ENCODE measurements at places on chromosomes 11 and 22.

GRCh38 chr11:44174842-44175241 lies 79.4 kb downstream of the EXT2 start:
- no peak for DNase-seq

GRCh38 chr22:49284056-49284784 lies 543.5 kb downstream of the BRD1 start:
- DNase-seq = no peak

DNA sequence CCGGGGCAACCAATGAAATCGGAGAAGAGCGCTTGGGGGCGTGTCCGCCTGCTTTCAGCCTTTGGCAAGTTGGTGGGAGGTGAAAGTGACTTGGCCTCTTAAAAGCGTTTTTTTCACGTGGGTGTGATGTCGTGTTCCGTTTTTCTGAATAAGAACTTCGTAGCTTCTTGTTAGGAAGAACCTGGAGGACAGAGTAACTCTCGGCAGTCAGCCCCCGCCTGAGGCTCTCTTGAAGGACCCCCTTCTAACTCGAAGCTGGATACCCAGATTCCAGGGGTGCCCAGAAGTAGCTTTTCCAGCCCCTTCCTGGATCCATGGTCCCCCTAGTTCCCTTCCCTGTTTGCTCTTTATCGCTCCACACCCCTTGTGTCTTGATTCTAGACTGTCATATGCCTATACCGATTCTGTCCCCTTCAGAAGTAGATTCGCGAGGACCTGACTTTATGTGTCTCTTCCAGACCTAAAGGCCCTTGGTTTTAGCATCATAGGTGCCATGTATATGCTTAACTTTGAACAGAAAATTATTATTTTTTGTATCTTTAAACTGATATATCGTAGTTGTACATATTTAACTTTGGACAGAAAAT lies 915 bp upstream of the OSBP start:
- DNase-seq = no peak

DNA sequence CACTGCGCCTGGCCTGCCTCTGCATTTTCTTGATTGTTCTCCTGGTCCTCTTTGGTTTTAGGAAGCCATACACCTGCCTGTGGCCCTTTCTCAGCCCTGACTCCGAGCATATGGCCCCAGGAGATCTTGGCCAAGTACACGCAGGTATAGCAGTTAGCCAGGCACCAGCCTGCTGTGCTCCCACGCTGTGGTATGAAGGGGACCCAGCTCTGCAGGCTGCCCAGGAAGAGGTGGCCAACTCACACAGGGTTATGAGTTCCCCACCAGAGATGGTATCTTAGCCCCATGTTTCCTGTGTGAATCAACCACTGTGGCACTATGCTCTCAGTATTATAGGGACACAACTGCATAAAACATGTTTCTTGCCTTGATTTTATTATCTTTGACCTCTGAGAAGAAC lies 31.1 kb downstream of the SGSM3 start:
- no peak for DNase-seq

- DNase-seq = no peak
These were observed 166.7 kb upstream of the GUCY1A2 start for GRCh38 chr11:107184986-107185385.

DNA sequence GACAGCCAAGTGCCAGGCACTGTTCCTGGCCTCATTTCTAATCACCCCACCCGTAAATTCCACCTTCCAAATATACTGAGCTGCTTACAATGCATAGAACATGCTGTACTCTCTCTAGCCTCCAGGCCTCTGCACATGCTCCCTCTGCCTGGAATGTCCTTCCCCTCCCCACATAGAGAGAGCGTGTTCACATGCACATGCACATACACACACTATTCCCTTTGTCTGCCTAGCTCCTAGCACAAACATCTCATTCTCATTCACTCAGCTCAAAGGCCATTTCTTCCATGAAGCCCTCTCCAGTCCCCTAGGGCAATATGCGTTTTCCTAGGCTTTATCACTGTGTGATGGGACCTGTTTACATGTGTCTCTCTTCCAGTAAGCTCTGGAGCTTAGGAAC lies 144.6 kb downstream of the WT1 start:
- DNase-seq = no peak

DNA sequence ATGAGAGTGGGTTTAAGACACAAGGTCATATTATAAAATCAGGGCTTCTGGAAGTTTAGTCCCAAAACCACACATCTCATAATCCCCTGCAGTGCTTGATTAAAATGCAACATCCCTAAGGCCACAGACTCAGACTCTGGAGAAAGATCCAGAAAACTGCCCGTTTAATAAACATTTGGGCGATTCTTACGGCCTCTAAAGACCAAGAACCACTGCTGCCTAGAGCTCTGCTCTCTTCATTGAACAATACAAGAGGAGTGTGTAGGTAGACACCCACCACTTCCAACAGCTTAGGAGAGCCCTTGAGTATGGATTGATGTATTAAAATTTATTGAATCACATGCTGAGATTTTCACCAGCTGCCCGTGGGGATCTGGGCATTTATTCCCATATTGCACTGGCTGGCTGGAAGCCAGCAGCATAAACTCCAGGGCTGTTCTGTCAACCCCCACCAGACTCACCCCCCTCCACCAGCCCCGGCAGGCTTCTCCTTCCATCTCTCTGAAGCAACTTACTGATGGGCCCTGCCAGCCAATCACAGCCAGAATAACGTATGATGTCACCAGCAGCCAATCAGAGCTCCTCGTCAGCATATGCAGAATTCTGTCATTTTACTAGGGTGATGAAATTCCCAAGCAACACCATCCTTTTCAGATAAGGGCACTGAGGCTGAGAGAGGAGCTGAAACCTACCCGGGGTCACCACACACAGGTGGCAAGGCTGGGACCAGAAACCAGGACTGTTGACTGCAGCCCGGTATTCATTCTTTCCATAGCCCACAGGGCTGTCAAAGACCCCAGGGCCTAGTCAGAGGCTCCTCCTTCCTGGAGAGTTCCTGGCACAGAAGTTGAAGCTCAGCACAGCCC lies 749 bp upstream of the BEST1 start:
- no peak for DNase-seq

DNA sequence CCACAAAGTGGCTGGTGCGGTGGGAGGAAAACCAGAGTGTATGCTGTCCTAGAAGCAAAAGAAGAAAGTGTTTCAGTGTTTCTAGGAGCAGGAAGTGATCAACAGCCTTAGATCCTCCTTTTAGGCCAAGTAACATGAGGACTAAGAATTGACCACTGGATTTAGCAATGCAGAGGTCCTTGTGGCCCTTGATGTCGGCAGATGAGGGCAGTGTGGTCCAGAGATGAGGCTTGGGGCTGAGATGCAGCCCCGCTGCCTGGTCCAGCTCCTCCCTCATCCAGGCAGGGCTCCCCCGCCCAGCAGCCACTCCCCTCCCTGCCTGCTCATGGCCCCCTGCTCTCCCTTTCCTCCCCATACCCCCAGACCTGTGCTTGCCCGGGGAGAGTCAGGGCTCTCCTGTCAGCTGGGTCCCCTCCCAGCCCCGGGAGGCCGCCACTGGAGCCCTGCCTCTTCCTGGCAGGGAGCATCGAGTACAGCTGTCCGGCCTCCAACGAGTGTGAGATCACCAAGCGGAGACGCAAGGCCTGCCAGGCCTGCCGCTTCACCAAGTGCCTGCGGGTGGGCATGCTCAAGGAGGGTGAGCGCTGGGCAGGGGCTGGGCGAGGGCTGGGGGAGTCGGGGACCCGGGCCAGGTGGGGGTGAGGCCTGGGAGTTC lies 3.7 kb downstream of the TRMT112 start:
- DNase-seq = no peak

DNA sequence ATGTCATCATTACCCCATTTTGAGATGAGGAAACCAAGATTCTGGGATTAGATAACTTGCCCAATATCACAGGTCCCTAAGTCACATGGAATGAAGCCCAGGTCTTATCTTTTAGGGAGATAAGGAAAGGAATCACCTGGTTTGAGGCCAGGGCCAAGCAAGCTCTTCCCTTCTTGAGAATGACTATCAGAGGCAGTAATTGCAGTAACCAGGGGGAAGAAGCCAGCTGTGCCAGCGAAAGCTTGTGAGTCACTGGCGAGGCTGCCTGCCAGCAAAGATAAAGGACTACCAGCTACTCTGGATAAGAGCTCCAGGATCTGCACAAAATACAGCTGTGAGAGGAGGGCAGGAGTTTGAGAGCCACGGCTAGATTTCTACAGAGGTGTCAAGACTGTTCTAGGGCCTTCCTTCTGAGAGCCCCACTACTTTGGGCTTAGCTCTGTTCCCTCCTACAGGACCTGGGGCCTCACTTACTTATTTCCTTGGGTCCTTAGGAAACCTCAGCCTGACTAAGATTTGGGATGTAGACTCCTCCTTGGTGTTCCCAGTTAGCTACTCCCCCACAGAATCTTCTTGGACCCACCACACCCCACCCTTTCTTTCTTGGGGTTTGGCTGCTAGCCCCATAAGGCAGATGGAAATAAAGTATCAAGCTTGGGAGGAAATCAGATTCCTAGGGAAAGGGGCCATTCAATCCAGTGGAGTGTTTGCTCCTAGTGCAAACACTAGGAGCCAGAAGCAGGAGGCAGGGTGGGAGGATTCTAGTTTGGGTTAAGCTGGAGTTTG lies 9.7 kb upstream of the CCKBR start:
- DNase-seq = no peak

DNA sequence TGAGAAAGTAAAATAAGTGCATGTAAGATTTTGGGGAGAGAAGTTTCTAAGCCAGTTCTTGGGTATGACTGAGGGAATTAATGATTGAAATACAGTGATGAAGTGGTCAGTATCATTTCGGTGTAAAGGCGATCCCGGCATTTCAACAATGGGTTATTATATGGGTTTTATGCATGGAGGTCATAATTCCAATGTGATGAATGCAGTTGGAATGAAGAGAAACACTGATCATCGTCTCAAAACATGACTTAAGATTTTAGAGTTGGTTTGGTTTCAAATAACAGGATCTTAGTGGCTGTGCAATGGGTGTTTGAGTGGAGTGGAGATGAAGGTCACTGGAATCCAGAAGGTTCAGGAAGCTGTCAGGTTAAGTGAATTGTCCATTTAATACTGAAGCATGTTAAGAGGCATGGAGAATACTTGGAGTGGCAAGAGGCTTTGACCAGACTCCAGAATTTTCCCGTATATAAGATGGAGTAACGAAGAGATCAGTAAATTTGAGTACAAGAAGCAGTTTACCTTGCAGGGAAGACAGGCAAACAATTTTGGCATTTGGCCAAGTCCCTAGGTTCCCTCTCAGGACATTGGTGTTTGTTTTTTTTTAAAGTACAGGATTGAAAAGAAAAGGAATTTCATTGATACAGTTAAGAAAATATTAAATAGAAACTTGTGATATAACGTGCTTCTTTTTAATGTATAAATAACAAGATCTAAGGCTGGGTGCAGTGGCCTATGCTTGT lies 96.4 kb upstream of the BIRC3 start:
- no peak for DNase-seq

- DNase-seq = no peak
These were observed 22.1 kb downstream of the GNAZ start for GRCh38 chr22:23092217-23092955.

GRCh38 chr11:102929972-102930371 lies 25.6 kb downstream of the MMP13 start:
- no peak for DNase-seq

- no peak for DNase-seq
These were observed 460.0 kb downstream of the BUD13 start for GRCh38 chr11:116312570-116313391.

- no peak for DNase-seq
These were observed 87.2 kb upstream of the GRIK4 start for GRCh38 chr11:120424185-120424969.

GRCh38 chr11:64870176-64870892 lies 8.1 kb downstream of the EHD1 start:
- DNase-seq = no peak

DNA sequence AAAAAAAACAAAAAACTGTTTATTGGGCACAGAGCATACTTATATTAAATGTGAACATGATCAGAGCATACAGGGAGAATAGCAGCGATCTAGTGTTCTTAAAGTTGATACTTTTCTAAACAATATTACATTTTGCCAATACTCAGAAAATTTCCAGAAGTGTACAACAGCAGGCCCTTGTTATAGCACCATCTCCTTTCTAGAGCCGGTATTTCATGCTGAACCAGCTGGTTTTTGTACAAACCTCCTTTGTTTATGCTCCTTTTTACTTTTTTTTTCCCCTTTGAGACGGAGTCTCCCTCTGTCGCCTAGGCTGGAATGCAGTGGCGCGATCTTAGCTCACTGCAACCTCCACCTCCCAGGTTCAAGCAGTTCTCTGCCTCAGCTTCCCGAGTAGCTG lies 90.7 kb downstream of the PPP6R3 start:
- DNase-seq = no peak

DNA sequence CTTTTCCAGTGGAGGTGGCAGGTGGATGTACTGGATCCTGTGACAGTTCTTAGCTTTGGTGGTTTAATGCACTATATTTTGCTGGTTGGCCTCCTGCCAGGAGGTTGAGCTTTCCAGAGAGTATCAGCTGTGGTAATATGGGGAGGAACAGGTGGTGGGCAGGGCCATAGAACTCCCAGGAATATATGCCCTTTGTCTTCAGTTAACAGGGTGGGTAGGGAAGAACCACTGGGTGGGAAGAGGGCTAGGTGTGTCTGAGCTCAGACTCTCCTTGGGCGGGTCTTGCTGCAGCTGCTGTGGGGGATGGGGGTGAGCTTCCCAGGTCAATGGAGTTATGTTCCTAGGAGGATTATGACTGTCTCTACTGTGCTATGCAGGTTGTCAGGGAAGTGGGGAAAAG lies 203.8 kb downstream of the DLG2 start:
- no peak for DNase-seq

DNA sequence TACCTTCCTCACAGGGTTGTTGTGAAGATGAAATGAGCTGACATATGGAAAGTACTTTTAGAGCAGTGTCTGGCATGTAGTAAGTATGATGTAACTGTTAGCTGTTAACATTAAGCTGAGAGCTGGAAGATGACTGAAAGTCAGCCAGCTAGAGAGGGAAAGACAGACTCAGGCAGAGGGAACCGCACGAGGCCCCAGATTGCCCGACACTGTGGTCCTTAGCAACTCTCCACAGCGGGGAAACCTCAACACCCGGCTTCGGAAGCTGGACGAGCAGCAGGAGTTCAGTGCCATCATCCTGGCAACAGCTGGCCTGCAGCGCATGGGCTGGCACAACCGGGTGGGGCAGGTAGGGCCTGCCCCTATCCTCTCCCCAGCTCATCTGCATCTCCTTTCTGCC lies 6.5 kb downstream of the HMBS start:
- DNase-seq = no peak

DNA sequence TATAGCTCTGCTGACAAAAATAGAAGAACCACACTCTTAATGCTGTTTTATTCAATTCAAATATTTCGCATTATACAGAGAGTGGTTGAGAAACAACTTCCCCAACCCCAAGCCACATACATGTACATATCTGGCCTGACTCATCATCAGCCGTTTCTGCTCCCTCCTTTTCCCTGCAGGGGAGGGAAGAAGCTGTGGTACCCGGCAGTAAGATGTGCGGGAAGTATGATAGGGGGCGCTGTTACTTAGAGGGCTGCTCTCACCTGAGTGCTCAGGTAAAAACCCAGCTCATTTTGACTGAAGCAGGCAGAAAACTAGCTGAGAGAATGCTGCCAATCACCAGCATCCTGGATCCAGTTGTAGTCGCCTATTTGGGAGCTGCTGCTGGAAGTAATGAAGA lies 85.5 kb downstream of the NELL1 start:
- DNase-seq = no peak

- no peak for DNase-seq
These were observed 18.7 kb downstream of the RNF141 start for GRCh38 chr11:10522276-10522675.

Measured in cortex of kidney (tissue), 1 donor.